ENCODE measurements at places on chromosomes 6 and 20. TPM values are rescaled to one million over a fixed set of nuclear protein-coding genes. Genes with fewer than 3 reads are reported as not detected.
A peak's percentile ranks its signal among the peaks of the same experiment; 100 is the strongest.

GRCh38 chr6:54094786-54095185, 16.5 kb upstream of the MLIP start:
- no peak for DNase-seq

DNA sequence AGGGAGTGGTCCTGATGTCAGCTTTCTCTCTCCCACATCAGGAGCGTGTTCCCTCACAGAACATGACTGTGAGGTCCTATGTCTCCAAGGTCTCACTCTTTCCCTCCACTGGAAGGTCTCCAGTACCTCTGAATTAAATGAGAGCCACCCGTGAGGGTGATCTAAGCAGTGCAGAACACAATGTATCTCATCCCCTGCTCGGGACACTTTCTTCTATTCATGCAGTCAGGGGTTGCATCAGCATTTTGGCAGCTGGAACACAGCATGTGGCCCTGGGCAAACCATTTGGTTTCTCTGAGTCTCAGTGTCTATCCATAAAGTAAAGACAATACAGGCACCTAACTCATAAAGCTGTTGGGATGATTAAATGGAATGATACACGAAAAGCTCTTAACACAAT, 34.2 kb downstream of the MAFB start:
- no peak for DNase-seq

- no peak for DNase-seq
Observed at GRCh38 chr6:8481727-8482126, 46.4 kb upstream of the SLC35B3 start.

- no peak for DNase-seq
Observed at GRCh38 chr20:2713285-2713684, 20.7 kb downstream of the EBF4 start.

DNA sequence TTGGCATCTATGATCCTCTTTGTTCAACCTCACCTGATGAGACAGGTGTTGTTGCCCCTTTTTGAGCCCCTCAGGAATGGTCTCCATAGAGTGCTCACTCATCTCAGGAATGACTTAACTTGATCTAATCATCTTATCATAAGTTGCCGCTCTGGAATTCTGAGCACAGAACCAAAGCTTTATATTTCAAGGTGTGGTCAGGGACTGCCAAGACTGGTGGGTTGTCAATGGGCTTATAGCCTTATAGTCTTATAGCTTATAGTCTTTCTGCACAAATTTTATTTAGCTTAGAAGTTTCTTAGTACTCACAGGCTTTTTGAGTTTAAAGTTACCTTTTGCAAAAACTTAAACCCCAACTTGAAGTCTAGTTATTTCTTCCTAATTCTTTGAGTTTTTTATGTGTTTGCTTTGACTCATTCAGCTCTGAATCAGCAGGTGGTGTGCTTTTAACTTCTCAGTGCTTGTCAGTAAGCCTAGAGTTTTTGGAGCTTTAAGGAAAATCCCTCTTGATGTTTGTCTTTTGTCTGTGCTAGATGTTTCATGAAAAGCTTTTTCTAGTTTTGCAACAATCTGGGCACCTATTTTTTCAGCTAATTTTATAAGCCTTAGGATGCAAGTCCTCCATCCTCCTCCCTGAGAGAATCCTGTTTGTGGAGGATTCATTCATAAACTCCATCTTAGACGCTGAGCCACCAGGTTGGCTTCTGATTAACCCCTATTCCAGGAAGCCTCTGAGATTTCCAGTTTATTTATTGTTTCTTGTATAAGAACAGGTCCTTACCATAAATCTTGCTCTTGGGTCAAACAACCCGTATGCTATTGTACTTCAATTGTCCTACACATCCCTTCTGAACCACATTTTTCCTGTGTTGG, 72.3 kb upstream of the SSTR4 start:
- DNase-seq, result no peak

GRCh38 chr6:14542670-14543366, 425.2 kb downstream of the CD83 start:
- peak; percentile 17 for DNase-seq

- no peak for DNase-seq
Observed at GRCh38 chr20:9744551-9744950, 94.3 kb downstream of the PAK5 start.

- DNase-seq, result no peak
Observed at GRCh38 chr6:99841297-99841696, 152.7 kb downstream of the MCHR2 start.

DNA sequence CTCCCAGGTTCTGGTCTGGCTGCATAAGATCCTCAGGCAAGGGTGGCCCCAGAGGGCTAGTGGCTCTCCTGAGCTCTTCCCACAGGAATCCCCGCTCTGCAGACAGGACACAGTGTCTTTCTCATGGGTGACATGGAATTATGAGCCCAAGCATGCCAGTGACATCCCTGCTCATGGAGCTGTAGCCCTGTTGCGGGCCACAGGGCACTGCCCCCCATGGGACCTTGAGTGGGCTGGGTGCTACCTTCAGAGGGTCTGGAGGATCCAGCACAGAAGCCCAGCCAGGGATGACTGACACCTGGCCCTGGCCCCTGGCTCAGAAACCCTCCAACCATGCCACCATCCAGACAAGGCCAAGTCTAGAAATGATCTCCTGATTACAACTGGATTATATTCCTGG, 657.5 kb upstream of the DEFB115 start:
- no peak for DNase-seq

GRCh38 chr20:36074983-36075382, 79.6 kb upstream of the EPB41L1 start:
- DNase-seq, result no peak

DNA sequence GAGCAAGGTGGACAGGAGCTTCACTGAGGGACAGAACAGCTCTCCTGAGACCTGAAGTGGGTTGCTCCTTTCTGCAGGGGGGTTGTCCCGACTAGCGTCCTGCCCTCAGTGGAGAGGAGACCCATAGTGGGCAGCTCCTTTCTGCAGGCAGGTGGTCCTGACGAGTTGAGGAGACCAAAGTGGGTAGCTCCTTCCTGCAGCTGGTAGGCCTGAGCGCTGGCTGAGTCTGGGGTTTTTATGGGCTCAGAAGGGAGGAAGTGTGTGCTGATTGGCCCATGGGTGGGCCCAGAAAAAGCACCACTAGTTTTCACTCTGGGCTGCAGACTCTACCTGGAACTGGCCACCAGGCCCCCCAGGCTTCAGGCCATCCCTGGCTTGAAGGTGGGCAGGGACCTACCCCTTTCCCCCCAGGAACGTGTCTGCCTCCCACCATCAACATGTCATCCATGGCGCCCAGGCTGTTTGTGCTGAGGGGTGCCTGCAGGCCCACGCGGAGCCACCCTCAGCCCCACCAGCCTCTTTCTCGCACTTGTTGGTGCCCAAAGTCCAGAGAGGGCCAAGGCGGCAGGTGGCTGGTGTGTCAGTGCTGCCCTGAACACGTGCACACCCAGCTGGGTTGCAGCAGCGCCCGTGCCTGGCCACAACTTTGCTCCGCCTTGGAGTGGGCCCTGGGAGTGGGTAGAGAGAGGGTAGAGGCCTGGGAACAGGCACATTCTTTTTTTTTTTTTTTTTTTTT, 1.6 kb upstream of the DEK start:
- no peak for DNase-seq

DNA sequence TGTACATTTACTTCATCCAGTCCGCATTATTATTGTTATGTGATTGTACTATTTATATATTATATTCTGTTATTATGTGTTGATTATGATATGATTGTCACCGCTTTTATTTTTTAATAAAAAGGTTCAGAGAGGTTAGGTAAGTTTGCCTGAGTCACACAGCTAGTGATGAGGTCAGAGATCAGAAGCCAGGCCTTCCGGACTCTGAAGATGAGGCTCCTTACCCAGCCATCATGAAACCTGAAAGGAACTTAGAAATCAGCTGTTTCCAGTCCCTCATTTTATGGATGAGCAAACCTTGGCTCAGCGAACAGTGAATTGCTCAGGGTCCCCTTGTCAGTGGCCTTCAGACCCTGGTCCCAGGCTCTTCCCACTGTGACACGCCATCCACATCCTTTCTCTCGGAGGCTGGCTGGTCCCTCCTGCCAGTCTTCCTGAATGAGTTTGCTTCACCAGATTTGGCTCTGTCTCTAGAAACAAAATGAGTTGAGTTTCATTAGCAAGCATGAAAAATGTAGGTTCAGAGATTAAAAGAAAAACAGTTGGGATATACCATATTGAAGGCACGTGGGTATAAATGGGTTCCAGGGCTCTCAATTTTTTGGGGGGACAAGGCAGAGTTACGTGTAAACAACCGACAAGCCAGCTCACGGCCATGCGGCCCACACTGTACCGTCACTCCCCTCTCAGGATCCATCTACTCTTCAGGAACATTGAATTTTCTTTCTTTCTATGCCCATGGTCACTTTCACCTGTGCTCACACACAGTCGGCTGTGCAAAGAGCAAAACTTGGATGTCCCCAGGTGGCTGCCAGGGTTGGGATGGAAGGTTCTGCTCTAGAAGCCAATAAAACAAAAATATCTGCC, 132.9 kb downstream of the ZDHHC14 start:
- DNase-seq, result no peak

DNA sequence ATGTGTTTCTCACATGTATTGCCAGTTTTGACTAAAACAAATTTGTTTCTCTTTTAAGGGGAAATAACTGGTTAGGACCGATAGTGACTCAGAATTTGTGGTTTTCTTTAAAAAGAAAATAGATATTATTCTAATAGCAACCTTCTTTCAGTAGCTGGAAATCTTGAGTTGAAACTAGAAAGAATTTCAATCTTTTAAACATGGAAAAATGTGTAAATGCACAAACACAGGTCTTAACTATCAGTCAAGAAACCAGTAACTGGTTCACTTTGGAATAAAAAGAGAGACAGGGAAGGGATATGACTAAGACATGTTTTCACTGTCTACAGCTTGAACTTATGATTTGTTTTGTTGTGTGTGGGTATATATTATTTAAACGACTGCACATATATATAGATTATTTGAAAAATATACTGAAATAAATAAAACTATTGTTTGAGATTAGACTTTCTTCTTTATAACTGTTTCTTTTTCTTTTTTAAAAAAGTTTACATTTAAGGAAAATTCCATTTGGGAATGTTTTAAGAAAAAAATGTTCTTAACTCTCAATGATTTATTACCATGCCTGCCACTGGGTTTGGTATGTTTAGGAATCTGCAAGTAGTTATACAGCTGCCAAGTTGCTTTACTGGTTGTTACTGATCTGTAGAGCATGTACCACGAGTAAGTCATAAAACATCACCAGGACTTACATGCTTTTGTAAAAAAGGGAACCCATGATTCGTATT, 753.3 kb upstream of the MARCKS start:
- DNase-seq, result peak; percentile 93

DNA sequence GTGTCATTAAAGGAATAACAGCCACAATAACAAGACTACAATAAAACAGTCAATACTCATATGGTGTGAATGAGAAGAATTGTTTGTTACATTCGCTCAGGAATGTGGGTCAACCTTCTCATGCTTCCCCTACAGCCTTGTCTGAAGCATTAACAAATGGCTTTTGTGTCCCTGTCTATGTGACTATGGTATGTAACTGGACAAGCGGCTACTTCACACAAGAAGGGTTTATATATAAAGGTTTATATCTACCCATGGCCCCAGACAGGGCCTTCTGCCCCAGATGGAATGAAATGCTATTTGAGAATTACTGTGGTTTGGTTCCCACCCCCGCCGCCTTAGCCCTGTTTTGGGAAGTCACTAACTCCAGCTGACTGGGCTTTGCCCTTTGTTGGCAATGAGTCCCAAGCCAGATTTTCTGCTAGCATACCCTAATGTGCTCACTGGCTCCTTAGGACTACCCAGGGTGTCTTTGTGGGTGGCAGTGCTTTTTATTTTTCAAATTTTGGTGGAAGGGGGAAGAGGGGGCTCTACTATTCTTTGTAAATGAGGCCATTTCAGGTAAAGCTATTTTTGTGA, 39.4 kb downstream of the TFAP2A start:
- no peak for DNase-seq

DNA sequence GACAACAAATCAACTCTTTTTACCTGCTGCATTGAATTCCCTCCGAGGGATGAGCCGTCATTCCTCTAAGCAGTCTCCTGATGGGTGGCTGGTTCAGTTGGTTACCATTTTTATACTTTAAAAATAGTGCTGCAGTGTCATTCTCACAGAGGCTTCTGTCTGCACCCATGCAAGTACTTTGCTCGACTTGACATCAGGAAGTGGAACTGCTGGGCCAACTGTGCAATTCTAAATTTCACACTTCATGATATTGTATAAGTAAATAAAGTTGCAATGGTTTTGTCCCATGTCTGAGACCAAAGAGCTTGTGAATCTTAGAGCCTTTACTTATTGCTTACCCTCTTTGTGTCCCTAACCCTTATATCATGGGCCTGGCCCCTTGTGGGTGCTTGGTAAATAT, 2.5 kb downstream of the BTN3A1 start:
- DNase-seq, result no peak

DNA sequence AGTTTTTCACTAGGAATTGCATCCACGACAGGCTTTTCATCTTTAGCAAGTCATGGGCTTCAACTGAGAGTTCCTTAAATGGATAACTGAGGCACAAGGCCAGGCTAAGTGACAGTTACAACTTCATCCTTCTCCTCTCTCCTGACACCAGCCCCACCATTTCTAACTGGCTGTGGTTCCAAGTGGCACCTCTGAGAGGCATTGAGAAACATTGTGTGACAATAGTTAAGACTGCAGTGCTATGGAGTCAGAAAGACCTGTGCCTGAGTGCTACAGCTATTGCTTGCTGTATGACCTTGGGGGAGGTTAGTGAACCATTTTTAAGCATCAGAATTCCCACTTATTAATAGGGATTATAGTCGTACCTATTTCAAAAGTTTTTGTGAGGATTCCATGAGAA, 26.2 kb upstream of the MLIP start:
- DNase-seq, result no peak

DNA sequence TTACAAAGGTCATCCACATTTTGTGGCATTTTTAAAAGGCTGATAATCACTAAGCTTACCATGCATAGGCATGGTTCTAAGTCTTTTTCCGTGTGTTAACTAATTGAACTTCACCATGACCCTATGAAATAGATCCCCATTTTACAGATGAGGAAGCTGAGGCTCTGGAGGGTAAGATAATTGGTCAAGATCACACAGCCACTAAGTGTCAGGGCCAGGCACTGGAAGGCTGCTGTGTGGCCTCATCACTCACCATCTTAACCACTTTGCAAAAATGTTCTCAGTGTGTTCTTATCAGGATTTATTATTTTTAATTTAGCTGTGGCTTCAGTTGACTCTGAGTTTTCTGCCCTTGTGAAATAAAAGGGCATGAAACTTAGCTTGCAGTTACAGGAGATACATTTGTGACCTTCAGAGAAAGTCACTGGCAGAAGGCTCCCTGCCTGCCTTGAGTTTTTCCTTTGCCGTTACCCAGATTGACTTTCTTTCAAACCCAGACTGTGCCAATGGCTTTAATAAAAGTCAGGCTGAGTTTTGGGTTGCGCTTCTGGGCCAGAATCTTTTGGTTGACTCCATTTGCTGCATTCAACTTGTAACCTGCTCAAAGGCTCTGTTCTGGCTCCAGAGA, 82.0 kb downstream of the EZR start:
- DNase-seq, result no peak

- DNase-seq, result peak; percentile 72
Observed at GRCh38 chr20:58891086-58891717, 38.7 kb downstream of the GNAS start.

CCM2L gene
- total RNA-seq, result not detected

SIRPG gene
- total RNA-seq, result not detected

NUDT3 gene
- total RNA-seq, result 31.1 TPM

TMX4 gene
- 36.1 TPM for total RNA-seq

SMOC2 gene
- total RNA-seq, result 0.32 TPM

HLA-DOB gene
- total RNA-seq, result 0.43 TPM

SRXN1 gene
- total RNA-seq, result 32.9 TPM

ANGPT4 gene
- total RNA-seq, result not detected

CPXM1 gene
- 10.8 TPM for total RNA-seq

Measured in fibroblast of villous mesenchyme (primary cell).